ENCODE measurements at places on chromosomes 11 and 22.
A peak's percentile ranks its signal among the peaks of the same experiment; 100 is the strongest.

DNA sequence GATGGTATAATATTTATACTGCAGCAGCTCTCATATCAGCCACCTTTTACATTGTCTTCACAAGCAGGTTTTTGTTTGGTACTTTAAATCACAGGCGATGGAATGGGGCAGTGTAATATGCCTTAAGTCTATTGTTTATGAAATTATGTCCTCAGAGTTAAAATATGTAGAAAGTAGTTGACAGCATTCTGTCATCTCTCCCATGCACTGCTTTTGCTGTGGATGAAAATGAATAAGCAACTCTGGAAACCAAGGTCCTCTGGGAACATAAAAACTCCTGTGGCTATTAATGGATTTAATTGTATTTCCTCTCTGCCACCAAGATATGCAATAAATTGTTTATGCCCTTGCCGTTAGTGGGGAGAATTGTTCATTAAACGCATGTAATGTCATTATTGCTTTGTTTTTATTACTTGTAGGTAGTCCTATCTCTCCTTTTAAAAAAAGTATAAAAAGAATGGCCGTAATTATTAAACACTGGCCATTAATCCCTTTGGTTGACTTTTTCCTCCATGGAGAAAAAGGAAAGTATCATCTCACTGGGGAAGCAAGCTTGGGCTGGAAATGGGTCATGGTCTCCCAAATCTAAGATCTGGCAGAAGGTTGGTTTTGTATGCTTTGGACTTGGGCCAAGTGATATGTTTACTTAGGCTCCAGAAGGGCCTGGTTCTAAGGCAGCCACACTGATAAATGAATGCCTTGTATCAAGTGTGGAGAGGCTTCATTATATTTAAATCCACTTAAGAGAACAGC, 13.1 kb downstream of the PACS1 start:
- no peak for DNase-seq

- no peak for DNase-seq
Observed at GRCh38 chr11:23315286-23315685, 455.0 kb upstream of the CCDC179 start.

- DNase-seq, result no peak
Observed at GRCh38 chr11:106305458-106305857, 228.0 kb downstream of the AASDHPPT start.

- no peak for DNase-seq
Observed at GRCh38 chr11:69333149-69333710, 39.3 kb downstream of the MYEOV start.

GRCh38 chr11:99238401-99238800, 217.7 kb downstream of the CNTN5 start:
- DNase-seq, result no peak

DNA sequence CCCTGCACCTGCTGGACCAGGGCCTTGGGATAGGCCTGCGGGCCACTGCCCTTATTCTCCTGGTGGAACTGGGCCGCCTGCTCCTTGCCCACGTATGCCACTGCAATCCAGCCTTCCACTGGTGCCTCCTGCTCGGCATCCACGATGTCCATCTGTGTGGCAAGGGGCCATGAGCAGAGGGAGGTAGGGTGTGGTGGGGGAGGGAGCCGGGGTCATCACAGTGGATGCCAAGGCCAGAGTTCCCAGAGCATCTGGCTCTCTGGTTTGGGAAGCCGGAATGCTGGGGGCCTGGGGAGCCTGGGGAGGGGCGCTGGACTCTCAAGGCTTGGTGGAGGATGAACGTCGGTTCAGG, 627 bp downstream of the RNF215 start:
- no peak for DNase-seq

- no peak for DNase-seq
Observed at GRCh38 chr11:75982309-75982708, 167.3 kb downstream of the UVRAG start.

- DNase-seq, result no peak
Observed at GRCh38 chr11:767238-767637, 10.0 kb downstream of the GATD1 start.

DNA sequence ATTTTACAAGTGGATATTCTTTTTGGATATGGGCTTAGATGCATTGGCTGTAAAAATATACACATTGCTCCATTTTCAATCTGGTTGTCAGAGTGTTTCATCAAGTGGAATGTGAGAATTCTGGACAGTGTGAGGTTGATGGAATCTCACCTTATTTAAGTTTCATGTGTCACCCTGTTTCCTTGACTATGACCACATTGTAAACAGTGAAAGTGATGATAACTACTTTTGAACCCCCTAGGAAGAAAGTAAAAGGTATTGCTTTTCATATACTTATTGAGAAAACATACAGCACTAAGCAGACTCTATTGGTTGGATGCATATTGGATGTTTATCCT, 490.5 kb upstream of the RAG2 start:
- DNase-seq, result no peak

- DNase-seq, result no peak
Observed at GRCh38 chr11:65575568-65576231, at the start of gene EHBP1L1. TSS of gene EHBP1L1 (plus strand) at chr11:65576053. CDS start at chr11:65576303, 250 bp downstream.

- DNase-seq, result no peak
Observed at GRCh38 chr11:14417617-14418374, 58.8 kb upstream of the RRAS2 start.

- no peak for DNase-seq
Observed at GRCh38 chr22:48198489-48199459, 1436.3 kb downstream of the TBC1D22A start.

GRCh38 chr11:19102521-19102900, 14.5 kb upstream of the ZDHHC13 start:
- no peak for DNase-seq

GRCh38 chr22:20455709-20456063, 18.1 kb upstream of the SCARF2 start:
- no peak for DNase-seq

DNA sequence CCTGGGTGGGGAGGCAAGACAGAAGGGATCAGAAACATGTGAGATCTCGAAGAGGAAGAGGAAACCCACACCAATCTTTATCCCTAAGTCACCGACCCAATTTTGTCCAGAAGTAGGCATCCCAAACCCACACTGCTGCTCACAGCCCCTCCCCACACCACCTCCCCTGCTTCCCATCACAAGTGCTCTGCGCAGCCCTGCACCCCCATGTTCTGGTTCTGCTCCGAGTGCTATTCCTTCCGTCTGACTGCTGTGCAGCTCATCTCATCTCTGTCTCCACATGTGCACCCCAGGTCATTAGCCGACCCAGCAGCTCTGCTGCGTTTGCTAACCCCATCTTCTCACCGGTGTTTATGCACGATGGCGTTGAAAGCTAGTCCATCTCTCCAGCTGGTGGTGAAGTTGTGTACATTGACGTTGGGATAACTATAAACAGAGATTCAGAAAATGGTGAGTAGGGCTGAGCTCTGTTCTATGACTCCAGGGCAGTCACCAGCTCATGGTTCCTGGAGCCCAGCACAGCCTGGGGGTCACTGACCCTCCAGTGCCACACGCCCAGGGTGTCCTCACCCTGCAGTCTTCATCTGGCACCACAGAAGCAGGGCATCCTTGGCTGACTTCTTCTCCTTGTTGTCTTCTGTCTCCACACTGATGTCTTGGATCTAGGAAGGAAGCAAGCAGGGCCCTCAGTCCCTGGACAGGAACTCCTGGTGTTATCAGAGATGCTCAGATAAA, 15.1 kb downstream of the SPTBN2 start:
- no peak for DNase-seq

- no peak for DNase-seq
Observed at GRCh38 chr11:18091731-18092130, 14.2 kb downstream of the SAAL1 start.

GRCh38 chr11:10514202-10514601, 26.8 kb downstream of the RNF141 start:
- DNase-seq, result no peak

DNA sequence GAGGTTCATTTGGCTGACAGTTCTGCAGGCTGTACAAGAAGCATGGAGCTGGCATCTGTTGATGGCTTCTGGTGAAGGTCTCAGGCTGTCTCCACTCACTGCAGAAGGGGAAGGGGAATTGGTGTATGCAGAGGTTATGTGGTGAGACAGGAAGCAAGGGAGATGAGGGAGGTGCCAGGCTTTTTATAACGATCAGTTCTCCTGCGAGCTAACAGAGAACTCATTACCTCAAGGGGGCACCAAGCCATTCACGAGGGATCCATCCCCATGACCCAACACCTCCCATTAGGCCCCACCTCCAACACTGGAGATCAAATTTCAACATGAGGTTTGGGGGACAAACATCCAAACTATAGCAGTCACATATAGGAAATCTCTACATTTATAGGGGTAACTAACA, 38.7 kb upstream of the E2F8 start:
- no peak for DNase-seq

DNA sequence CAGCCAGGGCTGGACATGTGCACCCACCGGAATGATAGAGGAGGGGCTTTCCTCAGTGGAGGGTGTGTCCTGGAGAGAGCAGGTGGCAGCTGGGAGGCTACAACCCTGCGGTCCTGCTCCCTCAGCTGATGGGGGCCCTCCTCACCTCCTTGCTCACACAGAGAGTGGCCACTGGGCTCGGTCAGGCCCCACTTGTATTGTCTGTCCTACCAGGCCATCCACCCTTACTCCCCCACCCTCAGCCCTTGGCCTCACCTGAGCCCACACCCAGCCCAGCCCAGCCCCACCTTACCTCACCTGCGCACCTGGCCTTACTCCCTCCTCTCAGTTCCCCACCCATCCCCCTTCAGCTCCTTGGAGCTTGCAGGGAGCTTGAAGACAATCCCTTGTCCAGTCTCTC, 3.1 kb downstream of the TRPM5 start:
- no peak for DNase-seq

- no peak for DNase-seq
Observed at GRCh38 chr11:64935359-64936081, at the start of gene GPHA2. TSS of gene GPHA2 (minus strand) at chr11:64935893. CDS start at chr11:64935460, 433 bp downstream.

GRCh38 chr22:37121887-37122591, 12.5 kb upstream of the TMPRSS6 start:
- no peak for DNase-seq

- peak; percentile 38 for DNase-seq
Observed at GRCh38 chr11:102390667-102391465, 43.9 kb downstream of the BIRC2 start.

GRCh38 chr11:68081691-68082090, 39.5 kb downstream of the CHKA start:
- DNase-seq, result peak; percentile 59

- DNase-seq, result no peak
Observed at GRCh38 chr11:28058333-28058732, 49.6 kb downstream of the KIF18A start.

GRCh38 chr11:9310485-9311090, 3.8 kb downstream of the TMEM41B start:
- no peak for DNase-seq

GRCh38 chr22:49968831-49969661, 8.5 kb downstream of the PIM3 start:
- no peak for DNase-seq

DNA sequence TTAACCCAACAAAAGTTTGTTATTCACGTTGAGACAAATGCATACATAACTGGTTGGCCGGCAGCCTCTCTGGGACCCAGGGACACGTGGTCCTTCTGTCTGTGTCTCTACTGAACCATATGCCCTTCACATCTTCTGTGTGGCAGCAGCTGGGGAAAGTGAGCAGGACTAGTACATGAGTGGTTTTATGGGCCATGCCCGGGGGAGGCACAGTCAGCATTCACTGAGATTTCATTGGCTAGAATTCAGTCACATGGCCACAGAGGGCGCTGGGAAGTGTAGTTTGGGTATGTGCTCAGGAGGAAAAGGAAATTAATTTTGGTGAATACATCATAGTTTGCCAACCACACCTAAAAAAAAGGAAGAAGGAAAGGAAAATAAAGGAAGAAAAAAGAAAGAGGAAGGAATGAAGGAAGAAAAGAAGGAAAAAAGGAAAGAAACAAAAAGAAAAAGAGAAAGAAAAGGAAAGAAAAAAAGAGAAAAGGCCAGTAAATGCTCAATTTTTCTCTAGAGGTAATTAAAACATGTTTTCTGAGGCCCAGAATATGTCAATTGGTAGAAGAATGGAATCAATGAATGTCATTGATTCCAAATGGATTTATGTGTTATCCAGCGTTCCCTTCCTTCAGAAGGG, 55.9 kb upstream of the KIRREL3 start:
- DNase-seq, result no peak

- DNase-seq, result no peak
Observed at GRCh38 chr11:123461164-123461563, 31.1 kb downstream of the GRAMD1B start.

GRCh38 chr11:19666951-19667350, 45.7 kb upstream of the NAV2 start:
- DNase-seq, result no peak

DNA sequence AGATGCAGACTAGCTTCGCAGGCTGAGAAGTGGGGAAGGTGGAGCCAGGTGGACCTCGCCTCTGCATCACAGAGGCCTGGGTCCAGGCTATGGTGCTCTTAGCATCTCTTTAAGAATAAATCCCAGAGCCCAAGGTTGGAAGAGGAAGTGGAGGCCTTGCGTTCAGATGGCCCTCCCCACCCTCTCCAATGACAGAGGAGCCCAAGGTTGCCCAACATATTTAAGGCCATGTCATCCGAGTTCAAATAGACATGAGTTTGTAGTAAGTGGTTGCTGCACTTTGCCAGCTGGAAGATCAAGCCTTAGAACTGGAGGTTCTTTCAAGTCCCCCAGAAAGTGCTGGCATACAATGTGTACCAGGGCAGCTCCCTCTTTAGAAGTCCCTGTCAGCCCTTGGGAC, 47.1 kb upstream of the HORMAD2 start:
- DNase-seq, result no peak

GRCh38 chr11:819943-820649, 1.4 kb downstream of the PNPLA2 start:
- DNase-seq, result no peak

DNA sequence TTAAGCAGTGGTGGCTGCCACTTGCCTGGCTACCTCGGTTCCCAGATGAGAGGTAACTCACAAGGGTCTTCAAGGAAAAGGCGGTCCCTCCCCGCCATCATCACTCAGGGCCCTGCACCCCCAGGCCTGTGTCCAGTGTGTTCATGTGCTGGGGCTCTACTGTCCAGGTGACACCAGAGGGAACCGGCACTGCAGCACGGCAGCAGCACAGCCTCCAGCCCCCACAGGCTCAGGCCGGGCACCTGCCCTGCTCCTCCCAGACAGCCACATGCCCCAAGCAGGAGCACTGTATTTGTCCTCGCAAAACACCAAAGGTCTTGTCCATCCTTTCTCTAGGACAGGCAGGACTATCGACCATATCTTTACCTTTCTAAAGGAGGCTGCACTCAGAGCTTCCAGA, 982.1 kb downstream of the NTM start:
- no peak for DNase-seq
